Left ventricle myocardium inferior (tissue), 1 donor: ENCODE measurements at places on chromosomes 2 and 18. TPM values are rescaled to one million over a fixed set of nuclear protein-coding genes. Genes with fewer than 3 reads are reported as not detected.

ZSWIM2 gene
- total RNA-seq = not detected

PNKD gene
- total RNA-seq = 75.4 TPM

SH3RF3 gene
- 7.9 TPM for total RNA-seq

LHCGR gene
- 0.16 TPM for total RNA-seq

CDH19 gene
- total RNA-seq = 13.0 TPM

TSPYL6 gene
- 0.08 TPM for total RNA-seq

PPP1R1C gene
- total RNA-seq = 33.1 TPM

AQP12B gene
- not detected for total RNA-seq

DNA sequence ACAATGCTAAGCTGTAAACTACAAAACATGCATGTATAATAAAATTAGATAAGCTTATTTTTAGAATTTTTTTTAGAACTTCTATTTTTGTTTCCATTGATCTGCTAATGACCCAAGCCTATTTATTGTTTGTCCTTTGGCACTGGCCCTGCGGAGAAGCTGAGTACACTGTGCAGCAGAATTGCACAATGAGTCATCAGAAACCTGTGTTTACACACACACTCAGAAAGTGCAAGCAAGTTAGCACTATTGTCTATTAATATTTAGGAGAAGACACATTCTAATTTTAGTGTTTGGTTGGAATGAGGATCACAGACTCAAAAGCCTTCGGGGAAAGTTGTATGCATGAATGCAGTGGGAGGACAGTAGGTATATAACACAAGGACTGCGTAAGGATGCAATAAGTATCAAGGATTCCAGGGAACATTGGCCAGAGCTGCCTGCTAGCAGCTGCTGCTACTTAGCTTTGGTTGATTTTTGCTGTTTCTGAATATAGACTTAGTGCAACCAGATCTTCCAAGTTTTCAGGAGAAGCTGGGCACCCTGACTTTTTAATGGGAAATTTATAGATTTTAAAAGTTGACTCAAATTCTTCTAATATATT lies 128.2 kb downstream of the KCNH7 start:
- H3K4me1 ChIP-seq = no peaks in the 10 kb centered on the region
- no peak for DNase-seq
- H3K27me3 ChIP-seq = no peaks in the 10 kb centered on the region
- no peaks in the 10 kb centered on the region for H3K36me3 ChIP-seq

DNA sequence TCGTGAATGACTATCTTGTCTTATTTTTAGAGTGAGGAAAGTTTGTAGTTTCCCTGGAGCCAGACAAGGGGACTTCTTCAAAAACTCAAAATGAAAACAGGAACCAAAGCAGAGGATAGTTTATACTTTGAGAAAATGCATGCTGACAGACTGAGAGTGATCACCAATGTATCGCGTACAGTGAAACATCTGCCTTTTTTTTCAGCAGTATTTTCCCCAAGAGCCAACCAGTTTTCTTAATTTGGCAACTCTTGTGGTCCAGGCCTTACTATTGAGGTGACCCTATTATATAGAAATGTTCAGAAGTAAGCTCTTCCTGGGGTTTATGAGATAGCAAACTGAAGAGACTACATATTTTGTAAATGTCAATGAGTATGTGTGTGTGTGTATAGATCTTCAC lies 153.7 kb upstream of the VRK2 start:
- no peak overlapping the region for H3K4me3 ChIP-seq

DNA sequence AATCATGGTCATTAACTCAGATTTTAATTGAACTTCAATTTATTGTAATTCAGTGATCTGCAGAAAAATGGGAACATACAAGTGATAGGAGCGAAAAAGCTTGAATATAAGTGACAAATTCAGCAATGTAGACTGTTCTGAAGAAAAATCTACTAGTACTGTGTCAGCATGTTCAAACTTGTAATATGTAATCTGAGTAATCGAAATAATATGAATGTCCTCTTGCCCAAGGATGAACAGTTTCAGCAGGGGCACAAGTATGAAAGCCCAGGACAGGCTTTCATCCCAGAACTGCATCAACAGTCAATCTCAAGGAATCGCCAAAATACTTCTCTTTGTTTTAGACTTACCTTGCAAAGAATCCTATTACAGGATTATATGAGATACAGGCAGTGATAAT lies 1110.5 kb downstream of the LRP1B start:
- no peaks in the 10 kb centered on the region for H3K36me3 ChIP-seq
- no peaks in the 10 kb centered on the region for H3K27me3 ChIP-seq
- no peak overlapping the region for H3K27ac ChIP-seq

GRCh38 chr18:73646772-73647171 lies 500.9 kb downstream of the FBXO15 start:
- H3K27me3 ChIP-seq = no peaks in the 10 kb centered on the region
- H3K4me1 ChIP-seq = no peaks in the 10 kb centered on the region
- DNase-seq = no peak
- H3K27ac ChIP-seq = no peak overlapping the region

DNA sequence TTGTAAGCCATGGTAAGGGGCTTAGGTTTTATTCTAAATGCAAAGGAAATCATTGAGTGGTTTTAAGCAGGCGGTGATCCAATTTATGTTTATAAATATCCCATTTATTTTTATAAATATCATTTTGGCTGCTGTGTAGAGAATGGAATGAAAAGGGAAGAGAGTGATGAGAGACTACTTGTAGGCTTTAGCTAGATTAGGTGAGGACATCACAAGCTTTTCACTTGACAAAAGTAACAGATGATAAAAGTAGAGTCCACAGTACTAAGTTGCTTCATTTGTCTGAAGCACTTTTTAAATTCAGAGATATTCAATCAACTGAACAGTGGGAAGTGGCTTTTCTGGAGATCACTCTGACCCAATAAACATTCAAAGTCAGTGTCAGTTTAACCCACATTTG lies 65.4 kb upstream of the FSHR start:
- H3K27me3 ChIP-seq = no peaks in the 10 kb centered on the region
- peaks cover 14% of the 10 kb centered on the region for H3K4me1 ChIP-seq
- no peaks in the 10 kb centered on the region for H3K36me3 ChIP-seq
- DNase-seq = no peak
- H3K4me3 ChIP-seq = no peak overlapping the region
- H3K27ac ChIP-seq = no peak overlapping the region

DNA sequence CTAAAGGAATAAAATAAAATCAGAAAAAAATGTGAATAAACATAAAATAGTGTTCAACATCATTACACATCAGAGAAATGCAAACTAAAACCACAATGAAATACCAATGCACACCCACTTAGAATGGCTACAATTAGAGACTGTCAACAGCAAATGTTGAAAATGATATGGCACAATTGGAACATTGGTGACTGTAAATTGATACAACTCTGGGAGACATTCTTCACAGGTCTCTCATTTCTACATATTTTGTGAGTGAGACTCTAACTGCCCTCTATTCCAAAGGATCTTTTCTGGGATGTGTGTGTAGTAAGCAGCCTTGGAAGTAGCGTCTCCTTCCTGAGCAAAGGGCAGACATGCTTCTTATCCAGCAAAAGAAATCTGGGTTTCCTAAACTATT lies 323.0 kb downstream of the FBXO15 start:
- no peak for DNase-seq
- H3K36me3 ChIP-seq = no peaks in the 10 kb centered on the region
- peaks cover 28% of the 10 kb centered on the region for H3K27me3 ChIP-seq
- H3K4me3 ChIP-seq = no peak overlapping the region

GRCh38 chr2:135149251-135149650 lies 97.2 kb downstream of the RAB3GAP1 start:
- DNase-seq = no peak
- no peak overlapping the region for H3K4me3 ChIP-seq
- peaks cover 52% of the 10 kb centered on the region for H3K36me3 ChIP-seq
- H3K27me3 ChIP-seq = no peaks in the 10 kb centered on the region
- H3K4me1 ChIP-seq = peaks cover 26% of the 10 kb centered on the region

- H3K4me3 ChIP-seq = no peak overlapping the region
- no peak for DNase-seq
- no peak overlapping the region for H3K27ac ChIP-seq
- H3K36me3 ChIP-seq = no peaks in the 10 kb centered on the region
- H3K4me1 ChIP-seq = no peaks in the 10 kb centered on the region
Observed at GRCh38 chr2:155825876-155826275, 506.6 kb downstream of the NR4A2 start.

DNA sequence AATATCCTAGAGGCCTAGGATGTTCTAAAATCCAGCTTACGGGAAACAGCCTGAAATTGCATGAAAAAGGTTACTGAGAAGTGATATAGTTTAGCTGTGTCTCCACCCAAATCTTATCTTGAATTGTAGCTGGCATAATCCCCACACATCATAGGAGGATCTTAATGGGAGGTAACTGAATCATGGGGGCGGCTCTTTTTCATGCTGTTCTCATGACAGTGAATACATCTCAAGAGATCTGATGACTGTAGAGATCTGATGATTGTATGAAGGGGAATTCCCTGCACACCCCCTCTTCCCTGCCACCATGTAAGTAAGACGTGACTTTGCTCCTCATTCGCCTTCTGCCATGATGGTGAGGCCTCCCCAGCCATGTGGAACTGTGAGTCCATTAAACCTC lies 385.6 kb upstream of the ID2 start:
- DNase-seq = no peak
- no peak overlapping the region for H3K27ac ChIP-seq
- H3K36me3 ChIP-seq = no peaks in the 10 kb centered on the region
- H3K4me3 ChIP-seq = no peak overlapping the region
- no peaks in the 10 kb centered on the region for H3K4me1 ChIP-seq
- H3K27me3 ChIP-seq = no peaks in the 10 kb centered on the region

- peaks cover 38% of the 10 kb centered on the region for H3K4me1 ChIP-seq
- no peak overlapping the region for H3K27ac ChIP-seq
- DNase-seq = no peak
- H3K4me3 ChIP-seq = no peak overlapping the region
- no peaks in the 10 kb centered on the region for H3K36me3 ChIP-seq
Observed at GRCh38 chr18:55354795-55355194, 233.2 kb downstream of the TCF4 start.

GRCh38 chr2:52383541-52383940 lies 1351.6 kb upstream of the NRXN1 start:
- H3K36me3 ChIP-seq = no peaks in the 10 kb centered on the region
- H3K4me3 ChIP-seq = no peak overlapping the region
- H3K27ac ChIP-seq = no peak overlapping the region
- no peak for DNase-seq
- no peaks in the 10 kb centered on the region for H3K27me3 ChIP-seq

- peak overlapping the region; percentile 75 for H3K27ac ChIP-seq
- no peak for DNase-seq
- H3K4me1 ChIP-seq = peaks cover 37% of the 10 kb centered on the region
- no peaks in the 10 kb centered on the region for H3K36me3 ChIP-seq
Observed at GRCh38 chr18:79589601-79590091, 90.0 kb upstream of the CTDP1 start.

GRCh38 chr2:1707771-1708418 lies 36.4 kb downstream of the PXDN start:
- DNase-seq = peak; percentile 85
- no peaks in the 10 kb centered on the region for H3K36me3 ChIP-seq
- H3K27me3 ChIP-seq = peaks cover 8% of the 10 kb centered on the region
- H3K27ac ChIP-seq = peak overlapping the region; percentile 85
- H3K4me3 ChIP-seq = peak overlapping the region; percentile 44

DNA sequence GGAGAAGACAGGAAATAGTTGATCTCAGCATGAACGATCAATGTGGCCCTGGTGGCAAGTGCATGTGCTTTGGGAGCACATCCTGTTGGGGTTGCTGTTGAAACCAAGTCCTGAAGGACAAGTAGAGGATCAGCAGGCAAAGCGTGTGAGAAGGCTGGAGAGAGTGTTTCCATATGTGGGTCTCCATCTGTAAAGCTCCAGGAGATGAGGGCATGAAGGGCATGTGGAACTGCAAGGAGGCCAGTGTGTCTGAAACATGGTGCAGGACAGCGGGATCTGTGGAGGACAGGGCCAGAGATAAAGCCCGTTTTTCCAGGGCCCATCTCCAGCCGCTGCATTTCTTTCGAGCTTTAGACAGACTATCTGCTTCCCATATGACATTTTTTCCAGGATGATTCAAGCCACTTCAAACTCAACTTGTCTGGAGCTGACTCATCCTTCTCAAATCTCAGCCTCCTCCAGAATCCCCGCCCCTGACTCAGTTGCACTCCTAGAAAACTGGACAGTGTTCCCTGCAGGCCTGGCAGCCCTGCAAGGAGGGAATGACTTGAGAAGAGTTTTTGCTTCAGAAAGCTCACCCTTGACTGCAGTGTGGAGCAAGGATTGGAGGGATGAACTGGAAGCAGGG lies 226.1 kb downstream of the VAPA start:
- no peak for DNase-seq
- H3K4me1 ChIP-seq = peaks cover 25% of the 10 kb centered on the region
- no peaks in the 10 kb centered on the region for H3K36me3 ChIP-seq
- no peak overlapping the region for H3K27ac ChIP-seq

GRCh38 chr2:71671203-71671854 lies 218.0 kb downstream of the DYSF start:
- no peak overlapping the region for H3K27ac ChIP-seq
- H3K27me3 ChIP-seq = no peaks in the 10 kb centered on the region
- no peak for DNase-seq
- peaks cover 45% of the 10 kb centered on the region for H3K36me3 ChIP-seq
- H3K4me1 ChIP-seq = no peaks in the 10 kb centered on the region
